ENCODE measurements at places on chromosomes 4 and X.
A peak's percentile ranks its signal among the peaks of the same experiment; 100 is the strongest.

GRCh38 chr4:106080376-106080775 lies 185.1 kb downstream of the NPNT start:
- no peak for DNase-seq

GRCh38 chr4:1851160-1851559 lies 4.8 kb downstream of the LETM1 start:
- no peak for DNase-seq

DNA sequence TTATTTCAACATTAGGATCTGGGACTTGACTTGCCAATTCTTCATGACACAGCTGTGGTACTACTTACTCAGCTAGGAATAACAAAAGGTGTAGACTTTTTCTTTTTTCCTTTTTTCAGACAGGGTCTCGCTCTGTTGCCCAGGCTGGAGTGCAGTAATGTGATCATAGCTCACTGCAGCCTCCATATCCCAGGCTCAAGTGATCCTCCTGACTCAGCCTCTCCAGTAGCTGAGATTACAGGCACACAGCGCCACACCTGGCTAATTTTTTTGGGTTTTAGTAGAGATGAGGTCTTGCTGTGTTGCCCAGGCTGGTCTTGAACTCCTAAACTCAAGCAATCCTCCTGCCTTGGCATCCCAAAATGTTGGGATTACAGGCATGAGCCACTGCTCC lies 16.3 kb downstream of the NOA1 start:
- no peak for DNase-seq

GRCh38 chr4:139129206-139129605 lies 47.8 kb downstream of the ELF2 start:
- no peak for DNase-seq

GRCh38 chrX:96752781-96753180 lies 68.1 kb downstream of the DIAPH2 start:
- no peak for DNase-seq

DNA sequence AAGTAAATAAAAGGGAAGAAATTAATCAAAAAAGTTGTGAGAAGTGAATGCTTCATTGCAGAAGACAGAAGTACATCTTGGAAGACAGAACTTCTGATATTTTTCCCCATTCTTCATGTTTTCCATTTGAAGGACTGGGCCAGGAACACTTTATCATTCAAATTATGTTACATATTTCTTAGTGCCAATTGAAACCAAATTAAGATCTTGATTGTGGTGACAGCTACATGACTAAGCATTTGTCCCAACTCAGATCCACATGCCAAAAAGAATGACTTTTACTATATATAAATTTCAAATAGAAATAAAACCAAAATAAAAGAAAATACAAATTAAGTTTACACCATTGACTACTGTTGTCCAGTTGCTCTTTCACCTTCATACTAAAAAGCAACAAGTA lies 14.0 kb upstream of the FGF5 start:
- DNase-seq = no peak

GRCh38 chr4:123478859-123479345 lies 82.3 kb downstream of the SPRY1 start:
- DNase-seq = no peak

DNA sequence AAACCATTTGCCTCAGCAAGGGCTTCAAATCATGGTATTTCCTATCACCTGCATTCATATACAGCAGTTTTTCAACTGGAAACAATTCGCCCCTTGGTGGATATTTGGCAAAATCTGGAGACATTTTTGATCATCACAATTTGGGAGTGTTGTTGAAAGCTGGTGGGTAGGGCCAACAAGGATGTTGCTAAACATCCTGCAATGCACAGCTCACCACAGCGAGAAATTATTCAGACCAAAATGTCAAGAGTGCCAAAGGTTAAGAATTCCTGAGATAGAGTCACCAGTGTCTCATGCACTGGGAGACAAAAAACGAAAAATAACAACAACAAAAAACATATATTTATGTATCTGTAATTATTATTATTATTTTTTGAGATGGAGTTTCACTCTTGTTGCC lies 435.2 kb upstream of the CTSO start:
- no peak for DNase-seq

- peak; percentile 95 for DNase-seq
Observed at GRCh38 chr4:89572224-89572858, 264.6 kb downstream of the SNCA start.

DNA sequence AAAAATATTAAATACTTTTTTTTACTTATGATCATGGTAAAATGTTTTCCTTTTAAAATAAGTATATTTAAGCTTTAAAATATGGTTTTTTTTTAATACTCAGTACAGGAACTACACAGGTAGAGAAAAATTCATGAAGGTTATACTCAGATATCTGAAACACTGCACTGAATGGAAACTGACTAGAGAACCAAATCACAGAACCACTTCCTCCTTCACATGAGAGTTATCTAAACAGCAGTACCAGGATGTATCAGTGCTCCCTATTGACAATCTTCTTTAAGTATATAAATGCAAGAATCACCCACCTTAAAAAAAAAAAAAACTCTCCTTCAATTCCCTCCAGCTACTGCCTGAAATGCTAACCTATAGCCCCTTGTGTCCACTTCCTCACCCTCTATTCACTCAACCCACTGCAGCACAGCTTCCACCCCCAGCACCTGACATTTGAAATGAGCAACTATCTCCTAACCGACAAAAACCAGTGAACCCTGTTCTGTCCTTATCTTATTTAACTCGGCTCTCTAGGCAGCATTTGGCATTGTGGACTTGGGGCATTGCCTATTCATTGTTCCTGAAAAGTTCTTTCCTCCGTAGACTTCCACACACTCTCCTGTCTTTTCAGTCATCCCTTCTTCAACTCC lies 9.1 kb downstream of the SLC7A3 start:
- DNase-seq = no peak

DNA sequence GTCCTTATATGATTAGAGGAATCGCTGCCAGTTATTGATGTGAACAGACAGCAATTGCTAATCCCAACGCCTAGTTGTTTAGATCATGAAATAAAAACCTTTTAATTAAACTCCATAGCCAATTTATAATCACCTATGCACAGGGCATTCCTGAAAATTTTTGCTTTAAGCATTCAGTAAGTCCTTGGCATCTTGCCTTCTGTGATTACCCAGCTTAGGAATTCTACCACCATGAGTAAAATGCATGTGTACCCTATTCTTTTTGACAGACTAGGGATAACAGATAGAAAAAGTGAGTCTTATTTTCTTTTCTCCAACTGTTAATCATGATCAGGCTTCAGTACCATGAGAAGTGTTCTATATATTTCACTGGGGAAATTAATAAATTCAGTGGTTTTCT lies 995.3 kb upstream of the GRIA3 start:
- no peak for DNase-seq

- DNase-seq = no peak
Observed at GRCh38 chrX:38664285-38664684, 102.9 kb downstream of the TSPAN7 start.

DNA sequence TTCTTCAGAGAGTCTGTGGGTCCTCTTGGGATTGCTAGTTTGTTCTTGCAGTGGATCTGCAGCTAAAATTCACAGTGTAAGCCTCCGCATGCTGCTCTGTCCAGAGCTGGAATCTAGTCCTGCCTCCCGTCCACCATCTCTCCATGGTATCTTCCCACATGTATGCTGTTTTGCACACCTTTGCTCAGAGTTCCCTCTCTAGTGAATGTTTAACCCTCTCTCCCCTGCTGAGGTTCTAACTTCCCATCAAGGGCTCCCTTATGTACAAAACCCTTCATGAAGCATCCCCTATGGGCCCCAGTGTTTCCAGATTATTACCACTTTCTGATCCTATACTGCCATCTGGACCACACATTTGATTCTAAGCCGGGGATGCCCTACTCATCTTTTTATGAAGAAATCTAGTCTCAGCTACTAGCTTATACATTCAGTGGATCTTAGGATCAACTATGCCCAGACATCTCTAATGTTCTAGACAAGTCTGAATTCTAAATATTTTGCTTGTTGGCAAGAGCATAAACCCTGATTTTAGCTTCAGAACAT lies 157.3 kb downstream of the CPEB2 start:
- no peak for DNase-seq

GRCh38 chrX:19627533-19627932 lies 112.2 kb upstream of the MAP3K15 start:
- DNase-seq = no peak

GRCh38 chrX:9650091-9650490 lies 115.6 kb downstream of the GPR143 start:
- DNase-seq = no peak

- no peak for DNase-seq
Observed at GRCh38 chr4:98577956-98578355, 80.5 kb downstream of the TSPAN5 start.

GRCh38 chrX:54810532-54810931 lies 3.0 kb downstream of the MAGED2 start:
- DNase-seq = no peak

GRCh38 chr4:41202820-41203568 lies 11.3 kb downstream of the APBB2 start:
- DNase-seq = no peak

DNA sequence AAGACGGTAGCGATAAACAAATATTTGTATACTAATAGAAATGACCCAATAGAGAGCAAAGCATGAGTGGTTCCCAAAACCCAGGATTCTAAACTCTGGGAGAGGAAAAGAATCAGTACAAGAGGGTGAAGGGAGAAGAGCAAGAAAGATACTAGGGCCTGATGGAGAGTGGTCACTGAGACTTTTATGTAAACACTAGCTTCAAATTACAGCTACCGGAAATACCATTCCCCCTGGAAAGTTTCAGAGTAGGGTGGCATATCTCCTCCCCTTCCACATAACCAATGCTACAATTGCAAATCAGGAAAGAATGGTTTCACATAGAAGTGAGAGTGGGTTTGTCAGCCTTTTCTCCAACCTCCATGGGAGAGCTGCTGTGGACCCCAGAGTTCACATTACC lies 77.1 kb downstream of the EIF4E start:
- no peak for DNase-seq

GRCh38 chr4:123352240-123352945 lies 44.2 kb upstream of the SPRY1 start:
- DNase-seq = no peak

- DNase-seq = no peak
Observed at GRCh38 chr4:34271479-34272355, 1972.6 kb downstream of the ARAP2 start.

- DNase-seq = no peak
Observed at GRCh38 chrX:10457092-10457491, 163.3 kb downstream of the MID1 start.

DNA sequence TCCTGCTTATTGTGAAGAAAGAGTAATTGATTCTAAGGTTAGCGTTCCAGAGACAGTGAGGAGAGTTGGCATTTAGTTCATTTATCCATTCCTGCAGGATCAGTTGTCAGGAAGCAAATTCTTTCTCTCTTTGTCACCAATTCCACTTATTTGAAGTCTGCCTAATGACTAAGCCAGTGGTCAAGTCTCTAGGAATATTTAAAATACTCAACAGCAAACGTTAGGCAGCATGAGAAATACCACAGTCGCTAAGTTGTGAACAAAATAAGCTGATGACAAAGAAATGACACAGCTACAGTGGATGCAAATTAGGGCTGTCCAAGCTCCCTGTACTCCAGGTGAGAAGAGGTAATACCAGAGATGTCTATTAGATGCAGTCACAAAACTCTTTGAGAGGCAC lies 6.6 kb upstream of the MAGEB17 start:
- DNase-seq = no peak

- DNase-seq = no peak
Observed at GRCh38 chrX:122625821-122626220, 558.3 kb upstream of the GRIA3 start.

GRCh38 chrX:103376118-103376978 lies at the start of gene BEX3:
Gene BEX3, plus strand, starts transcription at chrX:103376538. Its CDS starts 984 bp downstream, at chrX:103377522.
- DNase-seq = no peak

- DNase-seq = no peak
Observed at GRCh38 chr4:64564126-64564525, 154.9 kb upstream of the TECRL start.

DNA sequence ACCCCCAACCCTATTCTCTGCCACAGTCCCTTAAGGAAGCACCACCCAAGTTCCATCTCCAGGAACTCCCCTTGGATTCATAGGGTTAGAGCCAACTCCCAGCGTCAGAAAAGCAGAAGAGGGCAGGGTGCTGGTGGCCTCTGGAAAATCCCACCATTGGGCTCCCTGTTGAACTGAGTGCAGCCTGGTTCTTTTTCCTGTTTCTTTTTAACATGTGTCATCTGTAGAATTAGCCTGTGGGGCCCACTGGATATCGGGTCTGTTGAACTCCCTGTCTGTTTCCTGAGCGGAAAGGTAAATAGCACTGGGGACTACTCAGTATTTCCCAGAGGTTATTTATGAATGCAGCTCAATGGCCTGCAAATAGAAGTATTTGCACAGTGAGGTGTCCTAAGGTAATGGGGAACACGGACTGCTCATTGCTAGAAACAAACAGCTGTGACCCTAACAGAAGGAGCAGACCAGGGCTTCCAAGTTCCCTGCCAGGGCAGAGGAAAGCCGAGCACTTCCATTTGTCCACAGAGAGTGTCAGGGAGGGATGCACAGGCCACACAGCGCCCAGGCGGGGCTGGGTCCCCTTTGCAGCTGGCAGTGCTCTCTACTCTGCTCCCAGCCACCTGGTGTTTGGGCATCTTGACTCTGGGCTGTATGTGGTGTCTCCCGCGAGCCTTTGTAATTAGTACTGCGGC lies 102.6 kb downstream of the FHDC1 start:
- DNase-seq = no peak

GRCh38 chr4:119765469-119765868 lies 136.9 kb upstream of the PDE5A start:
- DNase-seq = no peak

- no peak for DNase-seq
Observed at GRCh38 chrX:143165778-143166177, 140.1 kb downstream of the SPANXN4 start.

- no peak for DNase-seq
Observed at GRCh38 chr4:43399726-43400125, 507.2 kb downstream of the GRXCR1 start.

DNA sequence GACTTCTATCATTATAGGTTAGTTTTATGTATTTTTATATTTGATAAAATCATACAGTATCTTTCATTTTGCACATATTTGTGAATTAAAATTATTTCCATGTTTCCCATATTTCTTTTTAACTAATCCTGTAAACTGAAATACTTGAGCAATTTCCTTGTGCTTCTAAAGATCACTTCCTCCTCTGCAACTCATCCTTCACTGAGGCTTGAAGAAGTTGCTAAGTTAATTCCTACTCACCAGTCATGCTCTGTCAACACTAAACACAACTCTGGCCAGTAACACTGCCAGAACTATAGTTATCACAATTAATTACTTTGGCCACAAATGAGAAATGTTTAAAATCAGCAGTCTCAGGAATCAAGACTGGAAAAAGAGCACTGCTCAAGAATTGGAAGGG lies 6.7 kb downstream of the SPATA4 start:
- no peak for DNase-seq
